Effector memory CD8-positive, alpha-beta T cell (primary cell): ENCODE measurements at places on chromosomes 13 and 19.

GRCh38 chr13:84418041-84418440 is 535.8 kb upstream of the SLITRK1 start:
- H3K27me3 ChIP-seq = no peaks in the 10 kb centered on the region
- no peak for DNase-seq
- no peaks in the 10 kb centered on the region for H3K36me3 ChIP-seq
- no peaks in the 10 kb centered on the region for H3K4me1 ChIP-seq

GRCh38 chr13:90104764-90105163 is 1242.7 kb upstream of the MIR17HG start:
- H3K27ac ChIP-seq = no peak overlapping the region
- H3K4me3 ChIP-seq = no peak overlapping the region
- no peaks in the 10 kb centered on the region for H3K4me1 ChIP-seq

- no peak overlapping the region for H3K27ac ChIP-seq
- H3K36me3 ChIP-seq = no peaks in the 10 kb centered on the region
- peaks cover 8% of the 10 kb centered on the region for H3K4me1 ChIP-seq
- peaks cover 90% of the 10 kb centered on the region for H3K27me3 ChIP-seq
- H3K4me3 ChIP-seq = peak overlapping the region; percentile 52
These were observed 757 bp downstream of the FBN3 start for GRCh38 chr19:8148410-8149260.

DNA sequence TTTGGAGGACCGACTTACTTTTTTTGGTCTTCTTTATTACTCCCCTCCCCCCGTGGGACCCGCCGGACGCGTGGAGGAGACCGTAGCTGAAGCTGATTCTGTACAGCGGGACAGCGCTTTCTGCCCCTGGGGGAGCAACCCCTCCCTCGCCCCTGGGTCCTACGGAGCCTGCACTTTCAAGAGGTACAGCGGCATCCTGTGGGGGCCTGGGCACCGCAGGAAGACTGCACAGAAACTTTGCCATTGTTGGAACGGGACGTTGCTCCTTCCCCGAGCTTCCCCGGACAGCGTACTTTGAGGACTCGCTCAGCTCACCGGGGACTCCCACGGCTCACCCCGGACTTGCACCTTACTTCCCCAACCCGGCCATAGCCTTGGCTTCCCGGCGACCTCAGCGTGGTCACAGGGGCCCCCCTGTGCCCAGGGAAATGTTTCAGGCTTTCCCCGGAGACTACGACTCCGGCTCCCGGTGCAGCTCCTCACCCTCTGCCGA is 409 bp downstream of the FOSB start:
- no peaks in the 10 kb centered on the region for H3K27me3 ChIP-seq
- H3K27ac ChIP-seq = peak overlapping the region; percentile 100
- peaks cover 72% of the 10 kb centered on the region for H3K36me3 ChIP-seq
- DNase-seq = peak; percentile 71

GRCh38 chr13:61339054-61339621 is 76.5 kb downstream of the PCDH20 start:
- no peak for DNase-seq
- H3K4me1 ChIP-seq = no peaks in the 10 kb centered on the region
- H3K36me3 ChIP-seq = no peaks in the 10 kb centered on the region
- H3K27me3 ChIP-seq = no peaks in the 10 kb centered on the region

- DNase-seq = no peak
- H3K4me1 ChIP-seq = peaks cover 5% of the 10 kb centered on the region
- no peak overlapping the region for H3K4me3 ChIP-seq
- no peak overlapping the region for H3K27ac ChIP-seq
These were observed 12.2 kb upstream of the ATP8B3 start for GRCh38 chr19:1824252-1824622.

DNA sequence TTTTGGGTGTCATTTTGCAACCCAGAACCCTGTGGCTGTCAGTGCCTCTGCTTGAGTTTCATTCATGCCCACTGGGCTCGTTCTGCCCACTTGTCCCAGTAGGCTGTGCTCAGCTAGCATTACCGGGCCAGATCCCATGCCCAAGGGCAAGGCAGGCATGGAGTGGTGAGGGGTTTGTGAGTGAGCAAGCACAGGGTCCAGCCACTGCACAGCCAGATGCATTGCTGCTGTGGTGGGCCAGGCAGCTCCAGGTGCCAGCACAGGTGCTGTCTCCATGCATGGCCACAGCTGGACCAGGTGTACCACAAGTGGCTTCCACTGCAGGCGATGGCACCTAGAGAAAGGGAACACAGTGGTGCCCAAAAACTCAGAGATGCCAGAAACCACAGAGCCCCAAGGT is 1671.2 kb downstream of the OLFM4 start:
- no peak overlapping the region for H3K4me3 ChIP-seq
- H3K36me3 ChIP-seq = no peaks in the 10 kb centered on the region
- DNase-seq = no peak
- no peak overlapping the region for H3K27ac ChIP-seq
- H3K4me1 ChIP-seq = no peaks in the 10 kb centered on the region
- no peaks in the 10 kb centered on the region for H3K27me3 ChIP-seq
